Dermis microvascular lymphatic vessel endothelial cell (primary cell): ENCODE measurements at places on chromosomes 3 and 15. TPM values are rescaled to one million over a fixed set of nuclear protein-coding genes. Genes with fewer than 3 reads are reported as not detected.

DNA sequence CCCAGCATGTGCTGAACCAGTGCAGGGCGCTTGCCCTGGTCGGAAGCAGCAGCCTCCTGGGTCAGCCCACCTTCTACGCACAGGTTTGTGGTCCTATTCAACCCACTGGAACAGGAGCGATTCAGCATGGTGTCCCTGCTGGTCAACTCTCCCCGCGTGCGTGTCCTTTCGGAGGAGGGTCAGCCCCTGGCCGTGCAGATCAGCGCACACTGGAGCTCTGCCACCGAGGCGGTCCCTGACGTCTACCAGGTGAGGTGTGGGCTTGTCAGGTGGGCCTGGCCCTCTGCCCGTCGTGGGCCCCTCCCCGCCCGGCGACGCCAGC, 8.2 kb downstream of the MAN2A2 start:
- DNase-seq = no peak

- no peak for DNase-seq
Measured at GRCh38 chr15:45093013-45093412, 21.0 kb downstream of the DUOX2 start.

DNA sequence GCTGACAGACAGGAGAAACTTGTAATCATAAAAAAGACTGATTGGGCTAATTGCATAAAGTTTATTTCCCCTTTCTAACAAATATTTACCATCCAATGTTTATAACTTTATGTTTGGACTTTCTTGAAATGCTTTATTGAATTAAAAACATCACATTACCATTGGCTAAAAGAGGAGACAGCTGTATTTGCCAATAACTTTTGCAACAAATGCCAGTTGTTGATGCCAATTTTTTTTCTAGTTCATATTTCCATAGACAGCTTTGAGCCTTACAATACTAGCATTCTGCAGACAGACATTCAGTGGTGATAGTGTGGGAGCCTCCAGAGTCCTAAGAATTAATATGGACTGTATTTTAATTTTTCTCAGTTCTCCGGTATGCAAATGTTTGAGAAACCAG, 198.4 kb downstream of the ADAMTS17 start:
- no peak for DNase-seq

GRCh38 chr3:194280777-194281176, 70.4 kb downstream of the CPN2 start:
- DNase-seq = no peak

DNA sequence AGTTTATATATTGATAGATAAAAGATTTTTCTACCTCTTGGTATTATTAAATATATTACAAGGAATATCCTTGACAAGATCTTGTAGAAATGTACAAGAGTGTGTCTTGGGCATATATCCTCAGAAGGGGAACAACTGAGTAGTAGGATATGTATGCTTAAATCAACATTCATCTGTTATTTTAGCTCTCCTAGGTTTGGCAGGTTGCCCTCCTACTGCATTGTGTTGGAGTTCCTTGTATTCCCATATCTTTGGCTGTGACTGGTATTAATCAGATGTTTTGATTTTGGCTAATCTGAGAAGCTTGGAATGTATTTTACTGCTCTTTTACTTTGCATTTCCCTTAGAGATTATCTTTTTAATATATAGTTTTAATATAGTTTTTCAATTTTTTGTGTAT, 4.6 kb downstream of the MYRIP start:
- peak; percentile 94 for DNase-seq

- DNase-seq = no peak
Measured at GRCh38 chr3:132432639-132433038, 15.3 kb downstream of the DNAJC13 start.

DNA sequence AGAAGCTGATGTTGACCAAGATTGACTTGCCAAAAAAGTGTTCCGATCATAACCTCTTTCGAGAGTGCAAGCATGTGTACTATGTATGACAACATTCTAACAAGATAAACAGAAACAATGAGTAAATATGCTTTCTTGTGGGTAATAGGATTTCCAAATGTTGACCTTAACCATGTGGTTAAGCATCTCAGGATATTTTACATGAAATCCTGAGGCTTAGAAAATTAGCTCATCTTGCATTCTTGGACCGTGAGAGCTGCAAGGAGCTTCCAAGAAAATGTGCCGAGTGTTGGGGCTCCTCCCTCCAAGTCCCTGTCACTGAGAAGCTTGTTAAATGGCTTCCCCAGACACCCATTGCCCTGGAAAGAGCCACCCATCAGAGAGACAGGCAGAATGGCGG, 50.1 kb downstream of the C3orf20 start:
- DNase-seq = no peak

DNA sequence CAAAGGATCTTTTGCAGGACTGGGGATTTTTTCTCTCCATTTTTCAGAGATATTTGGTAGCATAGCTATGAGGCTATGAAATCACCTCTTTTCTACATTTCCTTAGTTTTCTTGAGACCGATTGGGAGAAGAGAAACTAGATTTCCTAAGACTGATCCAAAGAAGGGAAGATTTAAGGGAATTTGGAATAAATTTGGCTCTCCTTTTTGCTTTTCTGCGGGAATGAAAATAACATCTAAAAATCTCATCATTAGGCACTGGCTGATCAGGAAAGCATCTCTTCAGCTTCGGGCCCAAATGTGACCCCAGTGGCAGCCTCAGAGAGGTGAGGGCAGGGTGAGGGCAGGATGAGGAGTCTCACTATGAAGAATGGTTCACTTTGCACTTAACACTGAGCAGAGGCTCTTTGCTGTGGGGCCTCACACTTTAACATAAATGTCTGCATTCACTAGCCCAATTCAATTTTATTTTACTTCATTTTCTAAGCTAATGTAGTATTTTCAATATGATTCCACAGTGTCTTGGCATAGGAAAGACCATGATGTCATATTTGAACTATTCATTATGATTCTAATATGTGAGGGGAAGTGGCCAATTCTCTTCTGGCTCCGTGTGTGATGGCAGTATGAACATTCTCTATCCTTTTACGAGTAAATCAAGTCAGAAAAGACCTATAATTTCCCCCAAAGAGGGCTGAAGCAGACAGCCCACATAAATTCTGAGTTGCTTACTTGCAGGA, 193.2 kb downstream of the MEX3B start:
- DNase-seq = no peak

DNA sequence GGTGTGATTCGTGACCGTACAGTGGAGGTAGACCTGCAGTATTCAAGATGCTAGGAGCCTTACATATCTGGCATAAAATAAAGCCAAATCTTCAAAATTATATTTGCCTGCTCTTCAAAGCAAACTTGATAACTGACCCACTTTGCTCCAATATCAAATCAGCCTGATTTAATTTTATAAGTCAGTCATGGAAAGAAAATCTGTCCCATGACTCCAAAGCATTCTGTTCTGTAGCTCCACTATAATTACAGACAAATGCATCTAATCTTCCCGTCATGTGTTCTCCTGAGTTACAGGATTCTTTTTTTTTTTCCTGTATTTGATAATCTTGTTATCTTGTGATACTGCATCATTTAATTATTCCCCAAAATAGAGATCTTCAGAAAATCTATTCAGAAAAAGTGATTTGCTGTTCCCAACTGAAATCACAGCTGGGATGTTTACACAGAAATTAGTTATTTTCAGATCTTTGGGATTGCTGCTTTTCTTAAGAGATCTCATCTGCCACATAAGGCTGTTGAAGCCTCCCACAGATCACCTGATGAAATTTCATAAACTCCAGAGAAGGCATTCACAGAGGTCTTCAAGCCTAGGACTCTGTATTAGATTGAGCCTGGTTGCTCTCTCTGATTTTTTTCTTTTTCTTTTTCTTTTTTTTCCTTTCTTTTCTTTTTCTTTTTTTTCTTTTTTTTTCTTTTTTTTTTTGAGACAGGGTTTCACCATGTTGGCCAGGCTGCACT, 27.2 kb downstream of the TIMP4 start:
- no peak for DNase-seq

DNA sequence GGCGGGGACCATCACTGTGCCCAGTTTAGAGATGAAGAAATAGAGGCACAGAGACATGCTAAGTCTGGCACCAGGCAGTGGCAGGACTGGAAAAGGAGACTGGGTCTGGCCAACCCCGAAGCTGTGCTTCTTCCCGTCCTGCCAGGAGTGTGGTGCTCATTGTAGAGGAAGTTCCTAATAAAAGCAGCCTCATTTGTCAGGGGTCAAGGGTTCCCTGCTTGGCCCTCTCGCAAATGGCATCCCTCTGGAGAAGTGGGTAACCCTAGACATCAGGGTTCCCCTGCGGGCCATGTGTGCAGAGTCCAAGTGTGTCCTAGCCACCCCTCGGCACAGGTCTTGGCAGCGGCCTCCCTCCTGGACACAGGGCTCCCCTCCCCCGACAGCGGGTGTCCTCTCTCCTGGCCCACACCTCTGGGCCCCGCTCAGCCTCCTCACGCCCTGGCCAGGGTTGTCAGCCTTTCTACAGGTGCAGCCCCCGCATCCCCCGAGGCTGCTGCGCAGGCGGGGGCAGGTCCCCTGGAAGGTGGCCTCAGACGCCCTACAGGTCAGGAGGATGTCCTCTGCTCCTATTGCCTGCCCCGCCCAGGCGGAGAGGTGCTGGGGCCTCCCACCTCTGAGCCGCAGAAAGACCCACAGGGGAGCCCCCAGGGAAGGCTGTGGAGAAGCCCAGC, 61.8 kb upstream of the PRR20G start:
- DNase-seq = no peak

DNA sequence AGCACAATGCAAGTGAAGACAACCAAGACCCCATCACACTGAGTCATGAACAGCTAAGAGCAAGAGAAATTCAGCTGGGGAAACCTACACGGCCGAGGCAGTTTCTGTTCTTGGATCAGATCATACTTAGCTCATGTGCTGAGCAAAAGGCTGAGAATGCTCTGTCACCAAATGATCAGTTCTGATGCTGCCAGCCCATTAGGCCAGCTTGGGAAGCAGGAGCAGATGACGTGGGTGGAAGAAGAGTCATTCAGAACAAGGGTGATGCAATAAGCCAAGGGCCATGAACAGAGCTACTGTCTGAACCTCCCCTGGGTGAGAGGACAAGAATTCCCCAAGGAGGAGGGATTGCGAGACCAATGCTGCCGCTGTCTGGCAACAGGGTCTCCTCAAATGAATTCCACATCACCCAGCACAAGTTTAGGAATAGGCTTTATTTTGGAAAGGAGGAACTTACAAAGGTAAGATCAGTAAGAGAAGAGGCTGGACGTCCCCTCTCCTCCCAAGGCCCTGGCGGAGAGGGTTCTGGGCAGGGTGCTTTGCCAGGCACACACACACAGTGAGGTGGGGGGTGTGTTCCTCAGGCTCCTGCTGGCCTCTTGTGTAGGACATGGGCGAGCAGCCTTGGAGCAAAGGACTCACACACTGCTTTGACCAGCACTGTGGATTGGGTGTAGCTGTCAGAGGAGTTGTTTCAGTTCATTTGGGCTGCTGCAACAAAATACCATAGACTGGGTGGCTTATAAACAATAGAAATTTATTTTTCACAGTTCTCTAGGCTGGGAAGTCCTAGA, 65.6 kb upstream of the CTXND1 start:
- DNase-seq = no peak

- no peak for DNase-seq
Measured at GRCh38 chr3:140758791-140759444, 81.1 kb downstream of the TRIM42 start.

DNA sequence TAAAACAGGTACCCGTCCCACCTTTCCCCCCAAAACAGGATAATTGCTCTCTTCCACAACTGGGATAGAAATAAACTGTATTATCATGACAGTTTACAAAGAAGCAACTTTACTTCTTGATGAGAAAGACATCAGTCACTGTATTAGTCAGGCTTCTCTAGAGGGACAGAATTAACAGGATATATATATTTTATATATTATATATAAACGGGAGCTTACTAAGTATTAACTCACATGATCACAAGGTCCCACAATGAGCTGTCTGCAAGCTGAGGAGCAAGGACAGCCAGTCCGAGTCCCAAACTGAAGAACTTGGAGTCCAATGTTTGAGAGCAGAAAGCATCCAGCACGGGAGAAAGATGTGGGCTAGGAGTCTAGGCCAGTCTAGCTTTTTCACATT, 18.4 kb upstream of the PLSCR4 start:
- no peak for DNase-seq

DNA sequence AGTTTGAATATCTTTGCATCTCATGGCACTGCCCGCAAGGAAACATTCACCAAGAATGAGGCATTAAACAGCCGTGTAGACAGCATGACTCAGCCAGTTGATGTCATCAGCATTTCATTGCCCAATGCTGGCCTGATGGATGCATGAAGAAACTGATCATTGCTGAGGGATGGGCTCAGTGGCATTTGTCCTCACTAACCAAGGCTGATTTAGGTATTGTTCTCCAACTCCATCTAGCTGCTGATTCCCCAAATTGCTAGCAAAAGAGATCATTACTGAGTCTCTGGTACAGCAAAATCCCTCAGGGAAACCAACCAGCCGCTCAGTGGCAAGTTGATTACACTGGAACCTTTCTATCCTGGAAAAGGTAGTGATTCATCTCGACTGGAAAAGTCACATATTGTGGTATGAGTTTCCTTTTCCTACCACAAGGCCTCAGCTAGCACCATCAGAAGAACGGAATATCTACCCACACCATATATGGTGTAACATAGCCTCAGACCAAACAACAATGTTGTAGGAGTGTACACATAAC, 186.5 kb upstream of the GAP43 start:
- peak; percentile 22 for DNase-seq

DNA sequence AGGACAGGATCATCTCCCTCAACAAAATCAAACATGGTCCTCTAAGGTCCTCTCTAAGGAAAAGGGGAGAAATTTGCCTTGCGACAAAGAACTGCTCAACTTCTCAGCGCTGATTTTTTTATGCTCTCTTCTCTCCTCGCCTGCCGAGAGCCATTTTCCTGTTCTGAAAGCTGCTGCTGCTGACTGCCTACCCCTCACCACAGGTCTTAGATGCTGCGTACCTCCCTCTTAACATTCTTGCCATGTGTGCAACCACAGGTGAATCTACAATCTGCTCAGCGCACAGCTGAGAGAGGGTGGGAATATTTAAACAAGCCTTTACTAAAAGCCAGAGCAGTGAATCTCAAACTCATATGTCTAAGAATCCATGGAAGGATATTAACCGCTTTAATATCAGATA, 210.7 kb downstream of the SSR3 start:
- DNase-seq = no peak

GRCh38 chr3:5011555-5012256, 32.5 kb downstream of the BHLHE40 start:
- DNase-seq = no peak

GRCh38 chr15:98835876-98836275, 171.7 kb downstream of the PGPEP1L start:
- DNase-seq = no peak

- no peak for DNase-seq
Measured at GRCh38 chr3:27034255-27034654, 334.9 kb downstream of the NEK10 start.

THSD4 gene
- 13.1 and 25.4 TPM in 2 replicates for total RNA-seq

ZIC1 gene
- not detected in 2 replicates for total RNA-seq

ACKR4 gene
- under 0.01 and 0.13 TPM in 2 replicates for total RNA-seq

QRICH1 gene
- total RNA-seq = 52.0 and 54.0 TPM in 2 replicates

TEX55 gene
- not detected in 2 replicates for total RNA-seq

KLHL40 gene
- not detected in 2 replicates for total RNA-seq

SATB1 gene
- 3.3 and 5.6 TPM in 2 replicates for total RNA-seq

UMPS gene
- 22.0 and 25.7 TPM in 2 replicates for total RNA-seq

DNAJA4 gene
- 0.90 and 2.0 TPM in 2 replicates for total RNA-seq

C3orf49 gene
- total RNA-seq = not detected in 2 replicates

KLF15 gene
- 1.7 and 5.8 TPM in 2 replicates for total RNA-seq

CPLX3 gene
- total RNA-seq = not detected in 2 replicates

CPN2 gene
- not detected in 2 replicates for total RNA-seq

TICRR gene
- 1.5 and 2.7 TPM in 2 replicates for total RNA-seq

LINS1 gene
- 5.5 and 8.0 TPM in 2 replicates for total RNA-seq
